ENCODE measurements at places on chromosomes 6 and 20.

- DNase-seq, result peak; percentile 36
Observed at GRCh38 chr6:139187489-139187888, 52.6 kb downstream of the HECA start.

- DNase-seq, result no peak
Observed at GRCh38 chr6:7691675-7692452, 34.0 kb upstream of the BMP6 start.

DNA sequence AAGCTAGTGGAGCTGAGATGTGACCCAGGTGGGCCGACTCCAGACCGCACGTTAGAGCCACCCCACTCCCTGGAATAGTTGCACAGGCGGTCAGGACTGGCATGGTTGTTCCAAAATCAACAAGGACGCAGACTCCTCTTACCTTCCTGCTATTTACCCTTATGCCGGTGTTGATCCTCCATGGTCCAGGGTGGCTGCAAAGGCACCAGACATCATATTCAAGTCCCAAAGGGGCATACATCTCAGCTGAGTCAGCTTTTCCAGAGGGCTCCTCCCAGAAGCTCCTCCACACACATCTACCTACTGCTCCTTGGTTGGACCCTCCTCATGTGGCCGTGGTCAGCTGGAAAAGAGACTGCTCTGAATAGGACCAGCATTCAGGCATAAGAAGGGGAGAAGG is 112.2 kb downstream of the SYCP2 start:
- DNase-seq, result no peak

DNA sequence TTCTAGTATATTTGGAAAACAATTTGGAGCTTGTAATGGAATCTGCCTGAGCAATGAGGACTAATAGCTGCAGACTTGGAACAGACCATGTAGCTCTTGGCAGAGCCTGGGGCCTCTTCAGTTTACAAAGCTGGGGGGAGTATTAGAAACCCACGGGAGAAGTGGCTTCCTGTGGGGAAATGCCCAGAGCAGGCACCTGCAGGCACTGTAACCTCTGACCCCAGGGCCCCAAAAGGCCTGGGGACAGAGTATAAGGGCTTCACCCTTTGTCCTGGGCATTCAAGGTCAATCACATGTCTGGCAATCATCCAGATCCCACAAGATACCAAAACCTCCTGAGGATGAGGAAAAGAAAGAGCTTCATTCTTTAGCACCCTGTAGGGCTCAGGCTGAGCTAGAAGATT is 19.4 kb downstream of the PKIG start:
- peak; percentile 57 for DNase-seq

DNA sequence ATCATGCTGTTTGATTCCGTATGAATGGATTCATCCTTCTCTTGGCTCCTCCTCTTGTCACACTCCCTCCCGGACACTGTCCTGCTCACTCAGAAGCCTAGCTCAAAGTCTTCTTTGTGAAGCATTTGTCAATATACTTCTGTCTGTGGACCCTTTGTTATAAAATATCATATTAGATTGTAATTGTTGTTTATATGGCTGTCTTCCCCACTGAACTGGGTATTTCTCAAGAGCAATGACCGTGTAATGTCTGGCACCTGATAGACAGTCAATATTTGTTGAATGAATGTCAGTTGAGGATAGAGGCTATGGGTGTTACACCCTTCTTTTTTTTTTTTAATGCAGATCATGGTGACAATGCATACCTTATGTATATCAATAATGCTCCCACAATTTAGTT is 335.3 kb downstream of the SOX4 start:
- DNase-seq, result no peak

DNA sequence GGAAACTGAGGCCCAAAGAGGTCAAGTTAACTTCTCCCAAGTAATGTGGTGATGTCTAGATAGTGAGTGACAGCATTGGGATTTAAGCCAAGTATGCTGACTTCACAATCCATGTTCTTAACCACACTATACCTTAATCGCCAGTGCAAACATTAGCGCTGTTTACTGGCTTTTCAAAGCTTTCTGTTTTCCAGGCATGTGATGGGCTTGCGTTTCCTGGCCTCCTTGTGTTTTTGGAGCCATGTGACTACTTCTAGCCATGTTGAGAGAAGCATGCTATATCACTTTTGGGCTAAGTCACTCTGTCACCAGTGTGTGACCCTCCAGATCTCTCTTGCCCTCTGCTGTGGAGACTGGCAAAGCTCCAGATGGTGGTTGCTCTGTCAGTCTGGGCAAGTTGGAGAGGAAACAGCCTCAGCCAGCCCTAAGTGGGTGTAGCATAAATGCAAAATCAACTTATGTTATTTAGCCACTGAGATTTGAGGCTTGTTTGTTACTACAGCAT is 76.9 kb downstream of the ANKRD6 start:
- DNase-seq, result peak; percentile 84

GRCh38 chr20:58627212-58628072 is 23.6 kb upstream of the STX16 start:
- no peak for DNase-seq

DNA sequence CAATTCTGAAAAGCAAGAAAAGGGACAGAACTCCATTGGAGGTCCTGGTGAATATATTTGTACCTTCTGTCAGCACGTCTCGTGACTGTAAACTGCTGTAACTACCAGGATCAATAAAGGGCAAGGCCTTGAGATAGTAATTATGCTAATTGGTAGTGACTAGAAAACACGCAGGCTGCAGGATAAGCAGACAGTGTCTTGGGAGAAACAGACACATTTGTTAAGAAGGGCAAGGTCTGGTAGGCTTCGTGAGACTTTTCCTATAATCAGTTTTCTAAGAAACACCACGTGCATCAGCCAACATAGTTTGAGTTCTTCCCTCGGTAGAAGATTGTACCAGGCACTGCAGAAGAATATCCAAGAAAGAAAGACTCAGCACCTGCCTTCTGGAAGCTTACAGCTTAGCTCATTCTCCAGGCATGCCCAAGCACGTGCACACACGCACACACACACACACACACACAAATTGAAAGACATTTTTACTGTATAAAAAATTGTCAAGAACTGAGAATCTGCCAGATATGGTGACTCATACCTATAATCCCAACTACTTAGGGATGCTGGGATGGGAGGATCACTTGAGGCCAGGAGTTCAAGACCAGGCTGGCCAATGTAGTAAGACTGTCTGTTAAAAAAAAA is 167.0 kb upstream of the SASH1 start:
- no peak for DNase-seq

All from hematopoietic multipotent progenitor cell treated with erythropoietin and hydrocortisone succinate and interleukin-3 and kit ligand, for 6 days (in vitro differentiated cells).